ENCODE measurements at places on chromosomes 1 and 21.

- DNase-seq, result no peak
Observed at GRCh38 chr1:40768146-40768990, 15.2 kb upstream of the KCNQ4 start.

DNA sequence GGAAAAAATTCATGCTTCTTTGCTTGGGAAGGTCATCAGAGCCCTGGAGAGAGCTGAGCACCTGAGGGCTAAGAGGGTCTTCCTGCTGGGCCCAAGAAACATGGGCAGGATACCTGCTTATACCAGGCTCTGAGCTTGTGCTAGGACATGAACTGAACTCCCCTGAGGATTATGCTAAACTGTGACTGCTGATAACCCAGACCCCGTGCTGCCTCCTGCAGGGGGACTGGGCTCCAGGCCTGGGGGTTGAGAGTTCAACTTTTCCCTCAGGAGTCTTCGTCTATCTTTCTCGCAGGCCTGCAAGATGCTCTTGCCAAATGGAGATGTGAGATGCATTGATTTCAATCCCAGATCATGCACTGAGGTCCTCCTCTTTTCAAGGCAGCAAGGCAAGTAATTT, 368.5 kb downstream of the HHAT start:
- no peak for DNase-seq

DNA sequence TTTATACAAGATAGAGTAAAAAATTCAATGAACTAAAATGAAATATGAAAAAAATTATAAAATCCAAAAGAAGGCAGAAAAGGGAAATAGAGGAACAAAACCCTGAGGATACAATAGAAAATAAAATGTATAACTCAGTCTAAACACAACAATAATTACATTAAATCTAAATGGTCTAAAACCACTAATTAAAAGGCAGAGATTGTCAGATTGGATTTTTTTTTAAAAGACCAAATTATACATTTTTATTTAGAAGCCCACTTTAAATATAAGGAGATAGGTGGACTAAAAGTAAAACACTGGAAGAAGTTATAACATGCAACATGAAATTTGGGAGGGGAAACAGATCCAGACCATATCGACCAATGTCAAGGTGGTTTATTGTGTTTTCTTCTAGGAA, 95.2 kb downstream of the CATSPERE start:
- no peak for DNase-seq

DNA sequence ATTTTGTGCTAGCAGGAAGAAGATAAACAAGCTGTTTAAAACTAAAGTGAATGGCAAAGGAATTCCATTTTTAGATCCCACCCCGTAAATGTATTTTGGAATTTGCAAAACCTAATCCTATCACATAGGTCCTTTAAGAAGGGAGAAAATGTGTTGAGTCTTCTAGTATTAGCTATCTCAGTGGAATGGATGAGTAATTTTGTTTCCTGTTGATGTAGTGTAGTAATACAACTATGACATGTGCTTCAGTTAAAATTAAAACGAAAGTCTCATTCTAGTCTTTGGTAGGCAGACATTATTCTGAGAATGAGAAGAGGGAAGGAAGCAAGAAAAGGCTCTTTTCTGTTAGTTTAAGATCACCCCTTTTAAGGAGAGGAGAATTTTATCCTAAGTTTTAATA, 265.9 kb upstream of the C1orf105 start:
- no peak for DNase-seq

DNA sequence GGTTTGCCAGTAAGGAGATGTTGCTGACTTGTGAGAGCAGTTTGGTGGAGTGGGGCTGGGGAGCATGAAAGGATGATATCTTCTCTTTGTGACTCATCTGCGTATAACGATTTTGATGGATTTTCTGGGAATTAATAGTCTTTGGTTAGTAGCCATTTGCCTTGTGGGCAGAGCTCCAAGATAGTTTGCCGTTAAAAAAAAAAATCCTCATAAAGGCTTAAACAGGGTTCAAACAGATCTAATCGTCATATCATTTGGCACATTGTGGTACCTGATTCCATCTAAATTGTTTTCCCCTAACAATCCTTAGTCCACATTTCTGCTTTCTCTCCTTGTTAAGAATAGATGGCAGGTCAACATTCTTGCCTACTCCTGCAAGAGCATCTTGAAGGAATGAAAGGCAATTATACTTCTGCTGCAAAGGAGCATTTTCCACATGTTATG, 168.0 kb downstream of the PPP1R12B start:
- DNase-seq, result no peak

DNA sequence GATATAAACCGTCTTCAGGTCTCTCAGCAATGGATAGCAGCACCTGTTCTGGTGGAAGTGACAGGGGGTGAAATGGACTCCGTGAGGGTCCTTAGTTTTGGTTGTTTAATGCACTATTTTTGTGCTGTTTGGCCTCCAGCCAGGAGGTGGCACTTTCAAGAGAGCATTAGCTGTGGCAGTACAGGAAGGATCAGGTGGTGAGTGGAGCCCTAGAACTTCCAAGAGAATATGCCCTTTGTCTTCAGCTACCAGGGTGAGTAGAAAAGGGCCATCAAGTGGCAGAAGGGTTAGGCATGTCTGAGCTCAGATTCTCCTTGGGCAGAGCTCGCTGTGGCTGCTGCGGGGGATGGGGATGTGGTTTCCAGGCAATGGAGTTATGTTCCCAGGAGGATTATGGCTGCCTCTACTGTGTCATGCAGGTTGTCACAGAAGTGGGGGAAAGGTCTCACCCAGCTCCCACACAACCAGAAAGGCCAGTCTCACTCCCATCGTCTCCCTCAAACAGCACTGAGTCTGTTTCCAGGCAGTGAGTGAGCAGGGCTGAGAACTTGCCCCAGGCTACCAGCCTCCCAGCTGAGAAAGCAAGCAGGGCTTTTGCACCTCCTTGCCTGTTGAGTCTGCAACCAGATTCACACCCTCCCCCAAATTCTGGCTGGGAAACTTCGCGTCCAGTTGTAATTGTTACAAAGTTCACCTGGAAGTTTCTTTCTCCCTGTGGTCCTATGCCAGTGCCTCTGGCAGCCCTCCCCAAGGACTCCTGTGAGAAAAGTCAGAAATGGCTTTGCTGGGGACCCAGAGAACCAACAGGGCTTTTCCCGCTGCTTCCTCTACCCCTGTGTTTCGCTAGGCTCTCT, 39.1 kb upstream of the TTLL7 start:
- DNase-seq, result no peak

- no peak for DNase-seq
Observed at GRCh38 chr1:202187041-202187671, 6.4 kb upstream of the LGR6 start.

GRCh38 chr1:118960567-118961136, 27.5 kb downstream of the TBX15 start:
- DNase-seq, result no peak

GRCh38 chr1:161722406-161722805, 1.1 kb downstream of the FCRLB start:
- DNase-seq, result no peak

- DNase-seq, result no peak
Observed at GRCh38 chr1:28537457-28538199, 15.3 kb upstream of the TRNAU1AP start.

All from NCI-H1436 (cell line).